Hippocampal formation (tissue), 2 donors: ENCODE measurements at places on chromosomes 1 and 21.

GRCh38 chr1:208988811-208989222, 594.7 kb upstream of the CAMK1G start:
- DNase-seq = no peak

DNA sequence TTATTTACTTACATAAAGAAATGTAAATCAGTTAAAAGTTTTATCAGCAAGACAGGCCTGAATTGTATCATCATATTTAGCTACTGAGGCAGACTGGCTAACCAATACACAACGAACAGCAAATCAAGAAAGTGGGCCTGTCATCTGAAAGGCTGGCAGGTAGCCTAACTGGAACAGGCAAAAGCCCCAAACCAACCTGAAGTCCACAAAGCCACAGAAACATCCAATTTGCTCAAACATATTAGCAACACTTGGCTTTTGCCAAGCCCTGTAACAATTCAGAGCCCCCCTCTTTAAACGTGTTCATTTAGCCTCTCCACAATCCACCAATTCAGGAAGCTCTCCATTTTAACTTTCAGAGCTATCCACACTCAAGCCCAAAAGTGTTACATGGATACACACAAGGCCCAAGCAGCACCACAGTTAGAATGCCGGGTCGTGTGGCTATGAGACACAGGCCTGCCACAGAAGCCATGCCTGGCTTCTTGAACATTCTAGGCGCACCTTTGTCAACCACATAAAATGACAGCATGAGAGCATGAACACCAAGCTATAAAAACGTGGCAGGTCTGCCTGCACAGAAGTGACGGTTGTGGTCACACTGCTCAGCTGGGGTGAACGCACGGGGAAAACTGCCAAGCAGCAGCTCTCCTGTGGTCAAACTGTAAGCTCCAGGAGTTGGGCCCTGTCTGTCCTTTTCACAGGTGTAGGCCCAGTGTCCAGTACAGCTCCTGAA, 49.3 kb downstream of the CD34 start:
- no peak for DNase-seq

- DNase-seq = peak; percentile 25
Measured at GRCh38 chr1:35810096-35810881, 2.5 kb downstream of the AGO4 start.

- DNase-seq = no peak
Measured at GRCh38 chr1:164886101-164886500, 327.1 kb downstream of the PBX1 start.

DNA sequence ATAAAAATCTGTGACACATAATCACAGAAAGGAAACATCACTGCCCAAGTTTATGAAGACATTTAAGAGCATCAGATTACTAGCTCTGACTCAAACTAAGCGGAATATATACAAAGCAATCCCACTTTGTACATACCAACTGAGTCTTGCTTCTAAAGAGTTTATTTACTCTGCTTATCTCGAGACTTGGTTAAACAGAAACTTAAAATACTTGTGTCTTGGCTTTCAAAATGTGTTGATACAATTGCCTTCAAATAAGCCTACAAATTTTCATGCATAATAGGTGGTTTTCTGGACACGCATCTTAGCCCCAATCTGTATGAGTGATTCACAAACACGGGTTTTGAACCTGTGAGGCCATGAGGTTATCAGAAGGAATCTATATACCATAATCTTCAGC, 21.0 kb downstream of the CD160 start:
- DNase-seq = no peak

DNA sequence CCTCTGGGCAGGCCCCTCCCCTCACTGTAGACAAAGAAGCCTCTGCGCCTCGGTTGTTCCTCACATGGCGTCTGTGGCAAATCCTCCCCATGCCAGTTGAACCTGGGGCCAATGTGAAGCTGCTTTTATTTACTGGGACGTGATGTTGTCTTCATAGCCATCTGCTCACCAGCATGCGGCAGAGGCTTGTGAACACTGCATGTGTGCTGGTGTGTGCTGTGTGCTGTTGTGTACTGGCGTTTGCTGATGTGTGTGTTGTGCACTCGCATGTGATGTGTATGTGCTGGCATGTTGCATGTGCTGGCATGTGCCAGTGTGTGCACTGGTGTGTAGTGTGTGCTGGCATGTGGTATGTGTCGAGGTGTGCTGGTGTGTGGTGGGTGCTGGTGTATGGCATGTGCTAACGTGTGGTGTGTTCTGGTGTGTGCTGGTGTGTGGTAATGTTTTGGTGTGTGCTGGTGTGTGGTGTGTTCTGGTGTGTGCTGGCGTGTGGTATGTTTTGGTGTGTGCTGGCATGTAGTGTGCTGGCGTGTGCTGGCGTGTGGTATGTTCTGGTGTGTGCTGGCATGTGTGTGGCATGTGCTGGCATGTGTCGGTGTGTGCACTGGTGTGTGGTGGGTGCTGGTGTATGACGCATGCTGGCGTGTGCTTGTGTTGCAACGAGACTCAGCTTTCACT, 37.2 kb upstream of the TRAPPC10 start:
- DNase-seq = no peak

DNA sequence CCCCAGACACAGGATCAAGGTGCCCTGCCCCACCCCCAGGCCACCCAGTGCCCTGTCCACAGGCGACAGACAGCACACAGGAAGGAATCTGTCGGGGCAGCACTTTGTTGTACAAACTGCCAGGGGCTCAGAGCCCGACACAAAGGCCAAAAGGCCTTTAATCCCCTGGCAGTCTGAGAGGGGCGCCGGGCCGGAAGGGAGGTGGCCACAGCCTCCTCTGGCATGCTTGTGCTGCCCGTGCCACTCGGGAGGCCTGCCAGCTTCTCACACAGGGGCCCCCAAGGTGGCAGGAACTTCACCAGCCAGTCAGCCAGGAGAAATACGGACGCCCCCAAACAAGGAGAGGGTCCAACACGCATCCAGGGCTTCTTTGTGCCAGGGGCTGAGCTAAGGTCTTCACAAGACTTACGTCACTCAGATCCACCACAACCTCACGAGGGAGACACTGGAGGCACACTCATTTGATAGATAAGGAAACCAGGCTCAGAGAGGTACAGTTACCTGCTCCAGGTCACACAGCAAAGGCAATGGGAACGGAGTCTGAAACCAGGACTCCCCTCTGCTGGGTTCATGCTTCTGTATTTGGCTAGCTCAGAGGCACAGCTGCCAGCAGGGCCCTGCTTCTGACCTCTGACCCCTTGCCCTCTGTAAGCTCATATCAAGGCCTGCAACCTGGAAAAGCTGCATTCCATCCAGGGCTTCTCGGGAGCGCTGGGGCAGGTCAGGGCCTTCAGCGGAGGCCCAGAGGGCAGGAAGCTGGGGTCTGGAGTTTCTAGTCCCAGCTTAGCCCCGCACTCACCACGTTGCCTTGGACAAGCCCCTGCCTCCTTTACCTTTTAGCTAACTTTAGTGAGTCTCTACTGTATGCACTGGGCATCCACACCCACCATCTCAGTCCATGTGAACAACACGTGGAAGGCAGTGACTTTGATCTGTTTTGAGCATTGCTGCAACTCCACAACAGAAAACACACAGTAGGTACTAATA, 34.8 kb downstream of the HSPG2 start:
- DNase-seq = no peak

DNA sequence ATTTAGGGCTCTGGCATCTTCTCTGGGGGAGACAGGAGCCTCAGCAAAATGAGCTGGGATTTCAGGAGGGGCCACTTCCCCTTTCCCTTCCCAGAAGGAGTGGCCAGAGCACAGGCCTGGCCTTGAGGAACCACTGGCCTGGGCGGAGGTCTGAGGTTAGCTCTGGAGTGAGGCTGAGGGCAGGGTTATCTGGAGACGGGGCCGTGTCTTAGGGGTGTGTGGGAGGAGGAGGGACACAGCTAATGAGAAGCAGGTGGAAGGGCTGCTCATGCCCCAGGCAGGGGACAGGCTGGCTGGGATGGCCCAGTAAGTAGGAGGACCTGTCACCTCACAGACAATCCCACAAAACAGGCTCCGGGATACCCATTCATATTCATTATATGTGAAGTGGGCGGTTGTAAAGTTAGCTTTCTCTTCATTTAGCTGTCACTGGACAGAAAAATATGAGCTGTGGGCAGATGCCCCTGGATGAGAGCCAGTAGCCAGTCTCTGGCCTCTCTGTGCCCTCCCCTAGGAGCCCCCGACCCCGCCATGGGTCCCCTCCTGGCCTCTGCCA, 12.4 kb downstream of the ALX3 start:
- no peak for DNase-seq

GRCh38 chr1:150578272-150579109, 919 bp downstream of the MCL1 start:
- DNase-seq = peak; percentile 49

DNA sequence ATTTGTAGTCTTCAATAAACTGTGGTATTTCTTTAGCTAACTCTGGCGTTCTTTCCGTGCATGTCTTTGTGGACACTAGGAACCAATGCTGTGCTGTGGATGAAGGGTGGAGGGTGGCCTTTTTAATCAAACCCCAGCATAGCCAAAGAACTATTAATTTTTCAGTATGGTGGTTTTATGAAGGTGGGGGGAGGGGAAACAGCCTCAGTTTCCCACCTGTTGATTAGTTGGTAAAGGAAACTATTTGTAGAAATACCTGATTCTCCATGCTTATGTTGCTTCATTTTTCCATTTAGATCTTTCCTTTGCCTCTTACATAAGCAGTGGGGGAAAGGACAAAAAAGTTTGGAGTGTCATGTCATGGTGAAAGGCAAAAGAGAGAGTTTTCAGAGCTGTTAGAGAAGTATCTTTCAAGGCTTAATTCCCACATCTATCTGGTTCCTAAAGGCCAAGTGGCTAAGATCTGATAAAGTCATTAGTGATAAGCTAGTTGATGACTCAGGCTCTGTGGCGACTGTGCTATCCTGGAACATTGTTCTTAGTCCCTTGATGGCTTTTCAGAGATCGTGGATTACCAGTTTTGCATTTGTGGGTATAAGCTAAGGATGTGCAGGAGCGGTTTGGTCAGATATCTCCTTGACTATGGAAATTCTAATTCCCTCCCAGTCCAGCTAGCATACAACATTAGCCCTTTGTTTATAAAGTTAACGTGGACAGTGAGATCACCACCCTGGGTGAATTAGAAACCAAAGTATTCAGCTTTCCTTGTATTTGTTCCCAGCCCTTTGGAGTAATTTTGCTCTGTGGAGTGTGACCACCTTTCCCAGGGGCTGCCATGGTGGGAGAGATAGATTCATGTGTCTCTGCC, 8.7 kb upstream of the HAX1 start:
- DNase-seq = no peak

DNA sequence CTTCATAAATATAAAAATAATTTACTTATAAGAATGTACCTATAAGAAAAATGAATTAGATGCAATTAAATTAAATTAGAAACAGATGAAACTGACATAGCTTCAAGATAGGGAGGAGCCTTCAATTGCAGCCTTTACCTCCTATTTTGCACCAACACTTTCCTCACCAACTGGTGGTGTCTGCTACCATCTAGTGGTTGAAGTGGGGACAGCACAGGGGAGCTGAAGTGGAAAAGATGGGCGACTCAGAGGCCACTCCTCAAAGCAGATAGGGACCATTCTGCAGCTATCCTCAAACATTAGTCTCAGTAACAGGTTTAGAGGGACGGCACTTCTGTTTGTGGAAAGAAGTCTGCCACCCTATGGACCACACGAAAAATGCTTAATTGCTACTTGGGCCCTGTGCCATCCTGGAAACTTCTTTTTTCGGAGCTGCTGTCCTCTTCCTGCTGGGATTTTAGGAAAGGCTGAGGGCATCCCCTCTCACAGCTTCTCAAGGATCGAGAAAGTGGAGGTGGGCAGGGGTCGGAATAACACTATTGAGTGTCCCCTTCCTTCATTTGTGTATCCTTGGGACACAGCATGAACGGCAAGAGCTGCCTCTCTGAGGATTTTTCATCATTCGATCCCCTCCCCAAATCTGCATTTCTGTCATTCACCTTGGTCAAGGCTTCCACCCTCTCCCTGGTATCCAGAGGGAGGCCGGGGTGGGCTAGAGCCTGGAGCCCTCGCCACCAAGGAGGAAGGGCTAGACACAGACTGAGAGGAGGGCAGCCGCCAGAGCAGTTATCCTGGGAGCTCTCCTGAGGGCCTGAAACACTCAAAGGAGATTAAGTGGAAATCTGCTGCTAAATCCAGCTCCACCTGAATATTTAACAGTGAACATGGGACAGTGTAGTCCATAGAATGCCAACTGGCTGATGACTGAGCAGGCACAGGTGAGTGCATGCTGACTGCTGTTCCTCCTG, 9.6 kb downstream of the PROK1 start:
- peak; percentile 67 for DNase-seq

- DNase-seq = no peak
Measured at GRCh38 chr1:165224504-165224903, 132.0 kb downstream of the LMX1A start.

DNA sequence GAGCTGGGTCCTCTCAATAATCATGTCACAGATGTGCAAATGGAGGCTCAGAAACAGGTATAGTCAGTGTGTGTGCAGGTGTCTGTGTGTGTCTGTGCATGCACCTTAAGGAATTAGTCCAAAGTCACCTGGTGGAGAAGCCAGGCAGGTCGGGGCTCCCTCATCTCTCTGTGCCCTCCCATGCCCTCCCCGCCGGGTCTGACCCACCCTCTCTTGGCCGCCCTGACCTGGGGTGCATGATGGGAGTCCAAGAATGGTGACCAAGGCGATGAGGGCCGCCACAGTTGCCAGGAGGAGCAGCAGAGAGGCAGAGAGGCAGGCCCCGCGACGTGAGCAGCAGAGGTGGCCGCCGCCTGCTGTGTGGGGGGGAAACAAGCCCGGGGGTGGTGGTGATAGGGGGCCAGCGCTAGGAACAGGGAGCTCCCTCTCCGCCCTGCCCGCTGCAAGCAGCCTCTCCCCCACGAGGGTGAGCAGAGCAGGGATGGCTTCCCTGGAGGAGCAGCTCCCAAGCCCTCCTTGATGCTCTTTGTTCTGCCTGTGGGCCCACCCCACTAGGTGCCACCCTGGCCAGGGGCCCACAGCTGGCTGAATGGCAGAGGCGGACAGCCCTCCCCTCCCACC, 3.9 kb downstream of the LDLRAD1 start:
- no peak for DNase-seq

DNA sequence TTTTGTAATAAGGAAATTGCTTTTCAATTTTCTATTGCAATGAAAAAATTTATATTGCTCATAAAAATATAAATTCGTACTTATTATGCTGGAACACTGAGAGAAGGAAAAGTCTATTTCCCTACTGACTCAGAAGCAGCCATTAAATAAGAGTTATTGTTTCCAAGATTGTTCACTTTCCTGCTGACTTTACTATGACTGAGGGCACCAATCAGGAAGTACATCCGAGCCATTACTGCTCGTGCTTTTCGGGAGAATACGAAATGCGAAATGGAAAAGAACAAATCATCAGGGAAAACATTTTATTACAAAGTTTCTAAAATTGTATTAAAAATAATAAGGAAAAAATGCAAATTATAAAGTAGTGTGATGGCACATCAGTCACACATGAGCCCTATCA, 204.8 kb downstream of the AKT3 start:
- DNase-seq = no peak

DNA sequence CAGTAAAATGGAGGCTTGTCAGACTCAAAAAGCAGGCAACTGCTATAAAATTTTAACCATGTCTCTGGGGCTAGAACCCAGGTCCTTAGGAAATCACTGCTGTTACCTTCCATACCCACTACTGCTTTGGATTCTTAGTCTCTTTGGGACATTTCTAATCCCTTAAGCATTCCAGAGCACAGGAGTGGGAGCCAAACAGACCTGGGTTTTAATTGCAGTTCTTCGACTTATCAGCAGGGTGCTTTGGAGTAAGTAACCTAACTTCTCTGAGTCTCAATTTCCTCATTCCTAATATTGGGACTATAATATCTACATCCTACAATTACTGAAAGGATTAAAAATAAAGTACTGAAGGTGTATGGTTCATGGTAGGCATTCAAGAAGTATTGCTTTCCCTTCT, 161.0 kb upstream of the BEND5 start:
- no peak for DNase-seq

- DNase-seq = no peak
Measured at GRCh38 chr1:116738673-116739370, 15.4 kb upstream of the CD2 start.

GRCh38 chr1:22830041-22830566, 119.5 kb downstream of the EPHB2 start:
- DNase-seq = peak; percentile 34
